Myometrial cell (primary cell): ENCODE measurements at places on chromosomes 6 and 20. TPM values are rescaled to one million over a fixed set of nuclear protein-coding genes. Genes with fewer than 3 reads are reported as not detected.

ABT1 gene
- 11.2 and 19.0 TPM in 2 replicates for total RNA-seq

PPP2R5D gene
- total RNA-seq: 60.3 and 85.6 TPM in 2 replicates

PRDM13 gene
- total RNA-seq: not detected in 2 replicates

LY6G6C gene
- total RNA-seq: not detected in 2 replicates

DDAH2 gene
- 63.1 and 65.7 TPM in 2 replicates for total RNA-seq

AHI1 gene
- 13.5 and 16.3 TPM in 2 replicates for total RNA-seq

BCAS1 gene
- not detected in 2 replicates for total RNA-seq

NUP153 gene
- total RNA-seq: 18.2 and 22.9 TPM in 2 replicates

MTHFD1L gene
- total RNA-seq: 63.6 and 73.8 TPM in 2 replicates

KCNK5 gene
- not detected in 2 replicates for total RNA-seq

HLA-DPB1 gene
- total RNA-seq: 20.9 and 89.1 TPM in 2 replicates

EYA4 gene
- 2.9 and 5.7 TPM in 2 replicates for total RNA-seq

CST4 gene
- not detected in 2 replicates for total RNA-seq

LGSN gene
- total RNA-seq: not detected in 2 replicates

LY6G6F gene
- not detected in 2 replicates for total RNA-seq

DEFB124 gene
- not detected in 2 replicates for total RNA-seq

ROS1 gene
- 0.86 and 1.2 TPM in 2 replicates for total RNA-seq

WTAP gene
- total RNA-seq: 52.3 and 55.4 TPM in 2 replicates

SOX4 gene
- total RNA-seq: 2.6 and 2.8 TPM in 2 replicates

PDE10A gene
- under 0.01 and 0.53 TPM in 2 replicates for total RNA-seq

AIF1 gene
- not detected in 2 replicates for total RNA-seq

SEMG1 gene
- total RNA-seq: not detected in 2 replicates

ZBTB22 gene
- 14.4 and 23.1 TPM in 2 replicates for total RNA-seq

CEP57L1 gene
- 24.5 and 32.8 TPM in 2 replicates for total RNA-seq

FBXO9 gene
- 35.4 and 41.5 TPM in 2 replicates for total RNA-seq

GTSF1L gene
- not detected in 2 replicates for total RNA-seq

SLPI gene
- not detected in 2 replicates for total RNA-seq

FBXL4 gene
- total RNA-seq: 8.7 and 10.1 TPM in 2 replicates

SASH1 gene
- 11.3 and 11.5 TPM in 2 replicates for total RNA-seq

TULP1 gene
- not detected in 2 replicates for total RNA-seq

MYMX gene
- total RNA-seq: not detected in 2 replicates

SRSF6 gene
- 36.6 and 40.9 TPM in 2 replicates for total RNA-seq

F13A1 gene
- total RNA-seq: not detected in 2 replicates

CST5 gene
- total RNA-seq: not detected in 2 replicates

CST3 gene
- 346 and 421 TPM in 2 replicates for total RNA-seq

ADGB gene
- total RNA-seq: not detected in 2 replicates

SPATA25 gene
- not detected in 2 replicates for total RNA-seq

TRIM15 gene
- total RNA-seq: not detected in 2 replicates

HLA-DRA gene
- not detected in 2 replicates for total RNA-seq

MAFB gene
- total RNA-seq: 0.71 TPM in 1 of 2 replicates, not detected in the other

RFX6 gene
- total RNA-seq: not detected in 2 replicates

RAB22A gene
- total RNA-seq: 9.2 and 13.3 TPM in 2 replicates

RBPJL gene
- not detected in 2 replicates for total RNA-seq

BPI gene
- not detected in 2 replicates for total RNA-seq

NNAT gene
- 4.6 and 7.3 TPM in 2 replicates for total RNA-seq

INSM1 gene
- not detected in 2 replicates for total RNA-seq

PBOV1 gene
- total RNA-seq: not detected in 2 replicates

DUSP22 gene
- 9.8 and 33.8 TPM in 2 replicates for total RNA-seq

HCRTR2 gene
- total RNA-seq: not detected in 2 replicates

FLOT1 gene
- total RNA-seq: 209 and 234 TPM in 2 replicates

MYLK2 gene
- total RNA-seq: 0.18 TPM in 1 of 2 replicates, not detected in the other

TFAP2A gene
- not detected in 2 replicates for total RNA-seq

C6orf132 gene
- 3.0 and 6.9 TPM in 2 replicates for total RNA-seq

FABP7 gene
- total RNA-seq: not detected in 2 replicates

KCNQ5 gene
- 0.29 and 0.53 TPM in 2 replicates for total RNA-seq

SLC26A8 gene
- not detected in 2 replicates for total RNA-seq

TSHZ2 gene
- under 0.01 and 1.4 TPM in 2 replicates for total RNA-seq
